Activated CD4-positive, alpha-beta T cell treated with anti-CD3 and anti-CD28 coated beads for 36 hours (primary cell): ENCODE measurements at places on chromosomes 2 and 18. TPM values are rescaled to one million over a fixed set of nuclear protein-coding genes. Genes with fewer than 3 reads are reported as not detected.

The POTEJ gene
- not detected for total RNA-seq

The ICOS gene
- total RNA-seq = 133 TPM

The DYNAP gene
- total RNA-seq = not detected

The PRKAG3 gene
- total RNA-seq = not detected

The CHRNG gene
- total RNA-seq = not detected

The SLC4A3 gene
- total RNA-seq = 0.16 TPM

The BOK gene
- 0.09 TPM for total RNA-seq

The GALNT13 gene
- not detected for total RNA-seq

The FOXD4L1 gene
- not detected for total RNA-seq

The PTPRN gene
- total RNA-seq = 0.30 TPM

The PARD3B gene
- total RNA-seq = 0.46 TPM

The C1GALT1C1L gene
- total RNA-seq = not detected

The LAMA1 gene
- not detected for total RNA-seq

The LOXL3 gene
- 0.96 TPM for total RNA-seq

The PRSS56 gene
- total RNA-seq = not detected

The GCG gene
- not detected for total RNA-seq

The SLC9A2 gene
- total RNA-seq = 0.07 TPM

The ALPI gene
- not detected for total RNA-seq

The SERPINB3 gene
- not detected for total RNA-seq

The CEP192 gene
- total RNA-seq = 39.3 TPM

The HSBP1L1 gene
- total RNA-seq = 16.9 TPM

The FAM124B gene
- 0.87 TPM for total RNA-seq

The NT5C1B gene
- total RNA-seq = not detected

The POMC gene
- total RNA-seq = 8.3 TPM

The REEP1 gene
- 0.19 TPM for total RNA-seq

The MDH1B gene
- 1.3 TPM for total RNA-seq

The BMP10 gene
- not detected for total RNA-seq

The CDH19 gene
- not detected for total RNA-seq

The GPR39 gene
- not detected for total RNA-seq

The SKOR2 gene
- 0.21 TPM for total RNA-seq
